ENCODE measurements at places on chromosomes 5 and 9.

- DNase-seq = no peak
Observed at GRCh38 chr9:137082925-137083290, 3.9 kb upstream of the MAN1B1 start.

- no peak for DNase-seq
Observed at GRCh38 chr9:99531313-99531712, 290.4 kb upstream of the NR4A3 start.

DNA sequence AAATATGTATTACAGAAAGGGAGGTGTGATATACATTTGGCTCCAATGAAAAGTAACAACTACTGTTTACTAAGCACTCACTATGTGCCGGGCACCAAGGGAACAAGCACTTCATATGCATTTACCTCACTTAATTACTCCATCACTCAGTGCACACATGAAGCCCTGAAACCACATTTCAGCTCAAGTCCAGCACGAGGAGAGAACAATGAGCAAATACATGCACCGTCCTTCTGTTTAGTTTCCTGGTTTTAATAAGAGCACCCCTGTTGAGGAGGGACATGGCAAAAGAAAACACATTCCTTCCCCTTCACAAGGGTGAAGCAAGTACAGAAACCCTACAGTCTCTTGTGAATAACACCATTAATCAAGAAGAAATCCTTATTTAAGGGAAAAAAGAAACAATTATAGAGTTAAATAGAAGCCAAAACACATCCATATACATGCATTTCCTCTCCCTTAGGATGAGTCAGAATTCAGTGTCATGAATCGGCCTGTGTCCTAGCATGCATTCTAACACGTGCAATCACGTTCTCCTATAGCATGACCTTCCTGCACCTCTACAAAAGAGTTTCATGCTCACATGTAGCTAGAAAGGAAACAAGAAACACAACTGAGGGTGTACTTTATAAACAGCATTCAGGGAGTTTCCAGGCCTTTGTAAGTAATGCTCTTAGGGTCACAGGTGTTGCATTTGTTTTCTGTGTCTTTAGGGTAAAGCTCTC lies 411.6 kb downstream of the BNC2 start:
- no peak for DNase-seq

DNA sequence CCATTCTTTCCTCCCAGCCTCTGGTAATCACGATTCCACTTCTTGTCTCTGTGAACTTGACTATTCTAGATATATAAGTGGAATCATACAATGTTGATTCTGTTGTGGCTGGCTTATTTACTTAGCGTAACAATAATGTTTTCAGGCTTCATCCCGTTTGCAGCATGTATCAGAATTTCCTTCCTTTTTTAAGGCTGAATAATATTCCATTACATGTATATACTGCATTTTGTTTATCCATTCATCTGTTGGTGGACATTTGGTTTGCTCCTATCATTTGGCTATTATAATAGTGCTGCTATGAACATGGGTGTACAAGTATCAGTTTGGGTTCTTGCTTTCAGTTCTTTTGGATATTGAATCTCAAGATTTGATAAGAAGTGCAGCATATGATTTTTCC lies 239.7 kb upstream of the ZNF608 start:
- DNase-seq = no peak

GRCh38 chr5:5183189-5183699 lies 43.1 kb downstream of the ADAMTS16 start:
- peak; percentile 91 for DNase-seq

- no peak for DNase-seq
Observed at GRCh38 chr5:78661044-78661443, 12.5 kb upstream of the LHFPL2 start.

DNA sequence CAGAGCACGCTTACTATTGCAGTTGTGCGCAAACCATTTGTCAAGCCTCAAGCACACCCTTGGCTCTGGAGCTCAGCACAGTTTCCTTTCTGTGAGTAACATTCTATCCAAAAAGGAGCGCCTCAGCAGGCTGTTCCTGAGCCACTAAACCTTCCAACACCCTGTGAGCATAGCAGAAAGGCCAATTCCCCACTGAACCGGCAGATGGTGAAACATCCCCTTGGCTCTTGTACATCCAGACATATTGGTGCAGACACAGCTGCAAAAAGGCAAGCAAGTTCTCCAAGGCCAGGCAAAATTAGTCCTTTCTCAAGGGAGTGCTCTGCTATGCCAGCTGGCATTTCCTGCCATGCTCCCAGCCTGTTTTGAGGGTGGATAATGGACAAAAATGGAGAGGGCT lies 44.1 kb upstream of the CEMIP2 start:
- DNase-seq = no peak

DNA sequence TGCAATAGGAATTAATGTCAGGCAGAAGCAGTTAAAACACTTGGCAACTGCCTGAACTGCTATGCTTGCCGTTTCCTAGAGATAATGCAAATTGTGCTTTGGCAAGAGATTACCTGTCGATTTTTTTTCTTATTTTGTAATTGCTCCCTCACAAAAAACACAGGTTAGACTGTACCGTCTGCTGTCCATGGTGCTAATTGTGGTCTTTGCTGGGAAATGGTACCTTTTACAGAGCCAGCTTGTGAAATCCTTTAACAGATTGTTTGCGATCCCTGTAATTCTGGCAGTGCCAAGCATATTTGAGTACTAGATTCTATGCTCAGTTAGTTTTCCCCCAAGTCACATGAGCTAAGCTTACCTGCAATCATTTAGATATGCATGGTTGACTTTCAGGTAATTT lies 2125.8 kb upstream of the WWC1 start:
- peak; percentile 71 for DNase-seq

- no peak for DNase-seq
Observed at GRCh38 chr5:135236908-135237747, 161.9 kb downstream of the MACROH2A1 start.
